ENCODE measurements at places on chromosomes 1 and 21.

- DNase-seq: no peak
Observed at GRCh38 chr21:35632711-35633110, 427.6 kb downstream of the SETD4 start.

DNA sequence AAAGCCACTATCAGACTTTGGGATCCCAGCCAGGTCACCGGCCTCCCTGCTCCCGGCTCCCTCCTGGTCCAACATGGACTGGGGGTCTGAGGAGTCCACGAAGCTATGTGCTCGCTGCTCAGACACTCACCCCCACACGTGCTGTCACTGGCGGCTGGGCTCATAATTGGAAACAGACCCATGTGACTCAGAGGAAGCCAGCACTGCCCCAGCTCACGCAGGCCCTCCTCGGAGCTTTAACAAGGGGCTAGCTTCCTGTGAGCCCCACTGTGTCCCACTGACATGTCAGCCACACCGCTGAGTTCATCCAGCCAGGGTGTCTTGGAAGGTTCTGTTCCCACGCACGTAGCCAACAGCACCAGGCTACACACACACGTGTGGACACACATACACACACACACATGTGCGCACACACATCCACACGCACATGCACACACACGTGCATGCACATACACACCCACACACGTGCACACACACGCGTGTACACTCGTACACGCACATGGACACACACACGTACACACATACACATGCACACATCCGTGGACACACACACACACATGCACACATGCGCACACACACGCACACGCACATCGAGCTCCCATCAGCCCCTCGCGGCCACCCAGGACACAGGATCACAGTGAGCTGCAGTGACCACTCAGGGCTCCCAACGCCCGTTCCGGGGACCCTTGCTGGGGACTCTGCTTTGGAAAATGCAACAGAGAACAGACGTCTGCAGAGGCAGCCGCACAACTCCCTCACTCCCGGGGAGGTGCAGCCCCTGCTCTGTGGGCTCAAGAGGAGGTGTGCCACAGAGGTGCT lies 18.4 kb upstream of the COL6A2 start:
- no peak for DNase-seq

- DNase-seq: no peak
Observed at GRCh38 chr1:226677027-226678020, 61.8 kb downstream of the ITPKB start.

GRCh38 chr1:242431786-242432185 lies 92.7 kb downstream of the PLD5 start:
- DNase-seq: no peak

Measured in stimulated activated CD4-positive, alpha-beta T cell treated with anti-CD3 and anti-CD28 coated beads, Interleukin-2, amount 100 ng/mL, for 48 hours (primary cell).